ENCODE measurements at places on chromosomes 4 and X.

DNA sequence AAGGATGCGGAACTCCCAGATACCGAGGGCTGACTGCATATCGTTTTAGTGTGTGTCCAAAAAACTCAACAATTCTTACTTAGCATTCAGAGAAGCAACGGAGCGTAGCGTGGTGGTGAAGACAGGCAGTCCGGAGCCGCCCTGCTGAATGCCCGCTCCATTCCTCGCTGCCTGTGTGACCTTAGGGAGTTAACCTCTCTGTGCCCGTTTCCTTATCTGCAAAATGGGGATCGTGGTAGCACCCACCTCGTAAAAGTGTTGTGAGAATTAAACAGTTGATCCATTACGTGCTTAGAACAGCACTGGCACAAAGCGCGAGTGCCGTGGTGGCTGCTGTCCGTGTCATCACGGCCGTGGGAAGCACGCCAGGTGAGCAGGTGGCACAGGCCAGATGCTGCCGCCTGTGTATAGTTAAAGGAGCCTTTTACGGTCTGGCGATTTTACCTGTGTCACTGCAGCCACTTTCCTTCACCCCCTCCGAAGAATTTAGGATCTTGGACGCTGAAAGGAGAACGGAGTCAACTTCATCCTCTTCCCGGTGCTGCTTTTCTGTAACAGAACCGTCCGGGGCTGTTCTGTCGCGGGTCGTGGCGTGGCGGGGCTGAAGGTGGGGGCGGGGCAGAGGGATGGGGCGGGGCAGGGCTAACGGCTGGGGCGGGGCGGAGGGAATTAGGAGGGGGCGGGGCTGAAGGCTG is 885 bp downstream of the CCDC110 start:
- DNase-seq: peak; percentile 45

- no peak for DNase-seq
Observed at GRCh38 chr4:31366041-31366440, 645.9 kb downstream of the PCDH7 start.

DNA sequence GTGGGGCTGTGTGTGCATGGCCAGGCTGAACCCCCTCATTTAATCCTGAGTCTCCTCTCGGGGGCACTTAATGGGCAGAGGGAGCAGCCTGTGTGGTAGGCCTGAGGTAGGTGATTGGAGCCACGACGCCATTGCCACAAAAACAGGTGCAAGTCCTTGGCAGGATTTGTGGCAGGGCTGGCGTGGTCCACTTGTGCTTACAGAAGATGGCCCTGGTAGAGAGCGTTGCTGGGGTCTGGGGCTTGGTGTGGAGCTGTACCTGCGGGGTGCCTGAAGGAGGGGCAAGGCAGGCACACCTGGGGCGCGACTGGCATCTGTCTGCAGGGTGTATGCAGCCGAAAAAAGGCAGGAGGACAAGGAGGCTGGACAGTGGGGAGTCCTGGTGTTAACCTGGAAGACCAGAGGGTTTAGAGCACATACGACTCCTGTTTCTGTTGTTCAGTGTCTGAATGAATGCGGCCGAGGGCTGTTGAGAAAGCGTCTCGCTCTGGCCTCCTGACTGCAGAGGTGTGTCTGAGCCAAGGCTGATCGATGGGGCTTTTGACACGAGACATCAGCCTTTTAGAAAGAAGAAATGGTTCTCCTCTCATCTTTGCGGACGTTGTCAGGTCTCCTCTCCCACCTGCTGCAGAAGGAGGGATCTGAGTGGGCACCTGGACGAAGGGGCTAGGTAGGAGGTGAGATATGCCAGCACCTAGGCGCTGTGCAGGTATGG is 52.0 kb downstream of the TBC1D14 start:
- no peak for DNase-seq

DNA sequence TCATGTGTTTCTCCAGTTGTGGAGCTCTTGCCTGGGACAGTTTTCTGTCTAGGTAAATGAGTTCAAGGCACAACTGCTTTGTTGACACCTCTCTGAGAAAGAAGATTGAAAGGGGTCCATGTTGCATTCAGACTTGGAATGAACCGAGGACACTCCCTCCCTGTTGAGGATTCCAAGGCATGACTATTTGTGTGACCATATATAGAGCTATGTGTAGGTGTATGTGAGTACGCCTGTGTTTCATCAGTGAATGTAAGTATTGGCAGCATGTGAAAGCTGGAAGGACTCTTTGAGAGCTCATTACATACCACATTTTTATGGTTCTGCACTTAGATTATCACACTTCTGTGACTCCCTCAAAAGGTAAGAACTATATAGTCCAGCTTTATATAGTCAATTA is 3.4 kb downstream of the HEPH start:
- no peak for DNase-seq

DNA sequence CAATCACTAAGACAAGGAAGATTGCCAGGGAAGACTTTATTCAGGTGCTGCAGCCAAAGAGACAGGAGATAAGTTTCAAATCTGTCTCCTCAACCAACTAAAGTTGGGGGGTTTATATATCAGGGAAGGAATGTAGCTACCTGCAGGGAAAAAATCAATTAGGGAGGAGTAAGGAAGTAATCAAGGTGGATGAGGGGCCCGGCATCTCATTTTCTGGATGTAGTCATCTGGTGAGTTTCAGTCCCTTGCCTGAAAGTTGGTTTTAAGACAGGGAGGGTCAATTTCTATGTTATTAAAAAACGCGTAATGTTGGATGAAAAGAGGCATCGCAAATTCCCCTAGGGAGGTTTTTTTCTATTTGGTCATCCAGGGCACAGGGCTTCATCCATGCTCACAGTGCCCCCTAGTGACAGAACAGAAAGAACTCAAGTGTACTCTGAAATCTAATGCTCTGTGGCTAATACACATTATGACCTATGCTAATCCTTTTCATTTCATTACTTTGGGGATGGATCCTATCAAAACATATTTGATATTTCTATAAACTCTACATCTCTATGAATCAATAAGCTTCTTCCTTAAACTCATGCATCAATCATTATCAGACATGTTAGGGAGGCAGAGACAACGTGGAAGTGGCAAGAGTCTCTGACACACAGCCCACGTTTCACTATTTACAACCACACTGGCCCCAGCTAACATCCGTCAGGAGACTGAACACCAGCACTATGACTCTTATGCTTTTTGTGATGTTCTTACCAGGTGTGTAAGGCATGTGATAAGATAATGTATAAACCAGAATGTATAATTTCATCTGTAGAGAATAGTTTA is 1577.0 kb upstream of the TENM3 start:
- DNase-seq: peak; percentile 24

GRCh38 chr4:41883988-41884734 is 51.1 kb upstream of the TMEM33 start:
- DNase-seq: no peak

DNA sequence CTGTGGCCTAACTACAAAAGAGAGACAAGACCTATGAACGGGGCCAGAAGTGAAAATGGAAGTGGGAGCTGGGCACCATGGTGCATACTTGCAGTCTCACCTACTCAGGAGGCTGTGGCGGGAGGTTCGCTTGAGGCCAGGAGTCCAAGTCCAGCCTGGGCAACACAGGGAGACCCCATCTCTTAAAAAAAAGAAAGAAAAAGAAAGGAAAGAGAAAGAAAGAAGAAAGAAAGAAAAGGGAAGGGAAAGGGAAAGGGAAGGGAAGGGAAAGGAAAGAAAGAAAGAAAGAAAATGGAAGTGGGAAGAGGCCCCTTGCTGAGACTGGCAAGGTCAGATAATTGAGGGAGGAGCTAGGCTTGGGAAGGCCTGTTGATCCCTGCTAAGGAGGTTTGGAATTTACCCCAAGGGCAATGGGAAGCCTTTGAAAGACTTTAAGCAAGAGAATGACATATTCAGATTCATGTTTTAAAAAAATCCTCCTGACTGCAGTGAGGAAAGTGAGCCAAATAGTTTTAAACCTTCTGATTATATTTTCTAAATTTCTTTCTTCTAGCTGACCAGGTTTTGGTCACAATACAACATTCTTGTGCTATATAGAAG is 17.7 kb upstream of the HERC5 start:
- DNase-seq: no peak

DNA sequence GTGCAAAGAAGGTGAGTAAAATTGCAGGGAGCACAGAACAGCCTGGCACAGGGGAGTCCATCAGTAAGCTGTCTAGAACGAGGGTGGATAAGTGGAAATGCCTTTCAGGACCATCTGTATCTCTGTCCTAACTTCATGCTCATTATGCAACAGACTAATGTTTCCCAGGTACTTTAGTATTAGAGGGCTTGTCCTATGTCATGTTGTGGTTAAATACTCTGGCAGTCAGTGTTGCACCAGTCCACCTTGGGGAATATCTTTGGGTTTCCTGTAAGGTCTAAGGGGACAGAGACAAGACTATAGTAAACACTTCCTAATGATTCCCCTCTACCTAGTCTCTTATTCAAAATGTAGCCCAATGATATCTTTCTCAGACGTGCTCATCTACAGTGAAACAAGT is 21.3 kb downstream of the NOCT start:
- DNase-seq: no peak

DNA sequence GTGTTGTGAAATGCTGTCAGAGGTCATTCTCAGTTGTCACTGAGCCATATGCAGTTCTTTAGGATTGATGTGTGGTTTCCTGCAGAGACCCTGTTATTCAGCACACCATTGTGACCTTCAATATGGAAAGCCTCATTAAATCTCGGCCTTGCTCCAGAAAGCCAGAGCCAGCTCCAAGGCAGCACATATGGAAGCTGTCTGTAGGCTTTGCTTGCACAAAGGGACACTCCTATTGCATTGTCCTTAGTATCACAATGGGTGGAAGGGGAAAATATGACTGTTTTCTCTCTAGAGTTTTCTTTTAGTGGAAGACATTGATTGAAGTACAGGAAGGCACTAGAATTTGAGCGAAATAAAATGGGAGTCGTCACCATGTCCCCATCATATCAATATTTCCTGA is 179.0 kb downstream of the CEP135 start:
- no peak for DNase-seq

- DNase-seq: no peak
Observed at GRCh38 chr4:112173593-112174558, 28.6 kb downstream of the FAM241A start.

GRCh38 chrX:125954236-125954635 is 211.9 kb downstream of the DCAF12L2 start:
- no peak for DNase-seq

DNA sequence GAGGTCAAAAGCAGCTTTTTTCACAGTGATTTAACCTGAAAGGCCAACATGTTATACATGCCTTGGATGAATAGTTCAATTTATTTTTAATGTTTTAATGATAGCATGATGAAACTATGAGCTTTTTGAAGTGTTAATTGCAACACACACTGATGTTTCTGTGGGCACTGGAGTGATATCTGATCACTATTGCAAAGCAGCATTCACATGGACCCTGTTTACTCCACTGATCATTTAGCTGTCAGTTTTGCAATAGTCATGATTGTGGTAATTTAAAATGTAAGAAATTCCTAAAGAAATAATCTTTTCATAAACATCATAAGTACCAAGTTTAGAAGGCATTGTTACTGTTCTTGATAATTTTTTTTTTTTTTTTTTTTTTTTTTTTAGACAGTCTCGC is 74.1 kb downstream of the ARSJ start:
- DNase-seq: no peak
